Activated CD4-positive, CD25-positive, alpha-beta regulatory T cell (primary cell): ENCODE measurements at places on chromosomes 5 and 9.

DNA sequence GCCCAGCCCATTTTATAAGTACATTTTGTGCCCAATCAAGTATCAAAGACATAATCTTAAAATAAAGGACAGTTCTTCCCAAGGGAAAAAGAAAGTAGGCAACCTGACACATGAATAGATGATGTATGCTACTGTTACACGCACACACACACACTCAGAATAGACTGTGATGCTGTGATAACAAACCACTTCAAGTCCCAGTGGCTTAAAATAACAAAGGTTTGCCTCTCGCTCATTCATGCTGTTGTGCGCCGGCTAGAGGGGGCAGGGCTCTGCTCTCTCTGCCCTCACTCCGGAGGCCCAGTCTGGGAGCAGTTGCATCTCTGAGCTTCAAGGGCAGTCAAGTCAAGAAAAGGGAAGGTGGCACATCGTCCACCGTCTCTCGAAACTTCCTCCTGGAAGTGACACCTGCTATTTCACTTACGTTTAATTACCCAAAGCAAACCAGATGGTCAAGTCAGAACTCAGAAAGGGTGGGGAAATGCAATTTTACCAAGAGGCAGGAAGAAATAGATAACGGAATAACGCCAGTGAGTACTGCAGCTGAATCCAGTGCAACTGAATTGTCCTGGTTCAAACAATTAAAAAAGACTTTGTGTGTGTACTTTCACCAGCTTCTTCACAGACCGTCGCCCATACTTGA is 43.3 kb downstream of the ANKRD33B start:
- no peak for DNase-seq

DNA sequence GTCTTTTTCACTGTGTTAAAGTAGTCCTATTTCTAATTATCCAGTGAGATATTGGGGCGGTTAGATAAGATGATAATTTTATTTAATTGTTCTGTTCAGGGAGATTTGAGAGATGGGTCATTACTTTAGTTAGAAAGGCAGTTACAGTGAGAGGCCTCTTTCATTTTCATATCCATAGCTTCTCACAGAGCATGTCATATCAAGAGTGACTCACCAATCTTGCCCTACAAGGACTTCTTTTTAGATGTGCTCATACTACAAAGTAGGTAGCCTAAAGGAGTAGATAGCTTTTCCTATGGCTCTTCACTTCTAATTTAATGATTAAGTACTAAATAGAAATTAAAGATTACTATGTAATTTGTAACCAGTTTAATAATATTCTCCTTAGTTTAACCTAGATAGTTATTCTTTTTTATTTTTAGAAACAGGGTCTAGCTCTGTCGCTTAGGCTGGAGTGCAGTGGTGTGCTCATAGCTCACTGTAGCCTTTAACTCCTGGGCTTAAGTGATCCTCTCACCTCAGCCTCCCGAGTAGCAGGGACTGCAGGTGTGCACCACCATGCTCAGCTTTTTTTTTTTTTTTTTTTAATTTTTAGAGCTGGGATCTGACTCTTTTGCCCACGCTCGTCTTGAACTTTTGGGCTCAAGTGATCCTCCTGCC is 71.0 kb downstream of the FER start:
- DNase-seq: no peak

GRCh38 chr5:168939887-168940544 is 360.8 kb upstream of the PANK3 start:
- DNase-seq: no peak

- DNase-seq: no peak
These were observed 297.8 kb downstream of the SH3GL2 start for GRCh38 chr9:17876687-17877086.

GRCh38 chr9:28853477-28853876 is 1280.2 kb upstream of the C9orf72 start:
- no peak for DNase-seq

- DNase-seq: no peak
These were observed 70.4 kb downstream of the NFIB start for GRCh38 chr9:14243514-14244042.

GRCh38 chr9:133779516-133780403 is 41.6 kb upstream of the SARDH start:
- no peak for DNase-seq

- DNase-seq: no peak
These were observed 39.6 kb upstream of the TRIM32 start for GRCh38 chr9:116647515-116647809.

DNA sequence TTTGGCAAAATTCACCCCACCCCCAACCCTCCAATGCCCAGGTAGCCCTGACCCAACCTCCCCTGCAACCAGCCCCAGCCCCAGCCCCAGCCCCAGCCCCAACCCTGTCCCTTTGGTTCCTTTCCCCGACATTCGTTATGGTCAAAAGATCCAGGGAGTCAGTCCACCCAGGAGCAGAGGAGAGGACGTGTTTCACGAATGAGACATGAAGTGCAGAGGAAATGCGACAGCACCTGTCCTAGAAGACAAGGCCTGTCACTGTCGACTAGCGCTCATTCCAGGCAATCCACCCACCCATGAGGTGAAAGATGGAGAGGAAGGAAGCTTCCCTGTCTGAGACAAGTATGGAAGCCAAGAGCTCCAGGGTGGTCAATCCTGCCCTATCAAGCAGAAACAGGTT is 485.0 kb downstream of the SPATA31A7 start:
- DNase-seq: no peak

DNA sequence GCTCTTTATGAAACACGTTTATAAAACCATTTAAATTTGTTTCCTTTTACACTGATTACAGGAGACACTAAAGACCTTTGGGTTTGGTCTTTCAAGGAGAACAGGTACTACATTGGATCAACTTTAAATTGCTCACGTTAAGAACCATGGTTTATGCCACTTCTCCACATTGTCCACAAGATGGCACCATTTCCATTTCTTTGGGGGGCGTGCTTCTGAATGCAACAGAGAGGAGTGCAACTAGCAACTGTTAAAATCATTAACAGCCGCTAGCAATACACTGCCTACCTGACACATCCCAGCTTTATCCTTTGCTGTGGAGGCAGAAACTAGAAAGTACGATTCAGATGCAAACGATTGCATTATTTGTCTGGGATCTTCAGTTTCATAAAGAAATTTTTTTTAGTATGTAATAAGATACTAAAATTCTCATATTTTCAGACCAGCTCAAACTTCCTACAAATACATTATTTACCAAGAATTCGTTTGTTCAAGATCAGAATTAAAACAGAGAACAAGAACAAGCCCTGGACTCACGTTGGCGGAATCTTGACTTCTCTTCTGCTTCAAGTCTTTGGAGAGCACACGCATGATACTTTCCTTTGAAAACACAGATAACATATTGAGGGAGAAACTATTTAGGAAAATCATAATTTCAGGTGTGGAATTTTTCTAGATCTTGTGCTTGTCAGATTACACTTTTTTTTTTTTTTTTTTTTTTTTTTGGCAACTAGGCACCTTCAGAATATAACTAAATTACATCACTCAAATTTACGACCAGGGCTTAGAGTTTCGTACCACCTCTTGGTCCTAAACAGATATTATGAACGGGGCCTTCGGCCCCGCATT is 702 bp downstream of the CDC20B start:
- peak; percentile 17 for DNase-seq

DNA sequence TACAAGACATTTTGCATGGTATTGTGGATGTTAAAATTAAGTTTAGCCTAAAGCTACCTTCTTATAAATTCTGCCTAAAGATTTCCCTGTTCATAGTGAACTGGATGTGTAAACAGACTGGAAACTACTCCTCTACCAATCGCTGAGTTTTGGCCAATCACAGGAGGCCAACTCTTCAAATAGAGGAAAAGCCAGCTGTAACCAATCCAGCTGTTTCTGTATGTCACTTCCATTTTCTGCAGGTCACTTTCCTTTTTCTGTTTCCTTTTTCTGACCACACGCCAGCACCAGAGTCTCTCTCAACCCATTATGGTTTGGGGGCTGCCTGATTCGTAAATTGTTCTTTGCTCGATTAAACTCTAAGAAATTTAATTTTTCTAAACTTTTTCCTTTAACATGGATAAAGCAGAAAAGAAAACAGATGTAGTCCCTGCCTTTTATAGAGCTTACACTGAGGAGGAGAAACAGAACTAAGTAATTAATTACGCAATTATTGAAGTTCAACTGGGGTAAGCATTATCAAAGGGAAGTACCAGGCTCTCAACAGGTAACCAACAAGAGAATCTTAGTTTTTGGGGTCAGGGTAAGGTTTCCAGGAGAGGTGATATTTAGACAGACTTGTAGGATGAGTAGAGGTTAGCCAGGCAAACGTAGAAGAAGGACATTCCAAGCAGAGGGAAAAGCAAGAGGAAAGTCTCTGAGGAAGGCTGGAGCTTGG is 27.7 kb downstream of the RANBP3L start:
- DNase-seq: no peak

- peak; percentile 29 for DNase-seq
These were observed 45.4 kb upstream of the ZFR start for GRCh38 chr5:32489791-32490562.

DNA sequence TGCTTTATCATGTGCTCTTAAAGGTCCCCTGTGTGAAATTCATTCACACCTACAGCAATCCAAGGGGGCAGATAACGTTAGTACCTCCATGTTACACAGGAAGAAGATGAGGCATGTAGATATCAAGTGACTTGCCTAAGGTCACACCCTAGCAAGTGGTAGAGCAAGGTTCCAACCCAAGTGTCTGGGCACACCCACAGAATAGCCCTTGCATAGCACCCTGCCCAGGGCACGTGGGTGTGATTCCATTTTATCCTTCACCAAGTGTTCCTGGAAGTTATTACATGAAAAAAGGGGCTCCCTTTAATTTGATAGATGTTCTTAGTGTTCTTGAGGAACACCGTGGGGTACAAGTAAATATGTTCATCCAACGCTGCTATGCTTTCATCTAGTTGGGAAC is 4.9 kb downstream of the TMEM171 start:
- DNase-seq: no peak

- DNase-seq: no peak
These were observed 42.1 kb upstream of the FAM240B start for GRCh38 chr9:38761999-38762398.

- DNase-seq: no peak
These were observed 1768.9 kb upstream of the CDH9 start for GRCh38 chr5:28807195-28807729.

- no peak for DNase-seq
These were observed 431 bp downstream of the TMOD1 start for GRCh38 chr9:97501972-97502221.

DNA sequence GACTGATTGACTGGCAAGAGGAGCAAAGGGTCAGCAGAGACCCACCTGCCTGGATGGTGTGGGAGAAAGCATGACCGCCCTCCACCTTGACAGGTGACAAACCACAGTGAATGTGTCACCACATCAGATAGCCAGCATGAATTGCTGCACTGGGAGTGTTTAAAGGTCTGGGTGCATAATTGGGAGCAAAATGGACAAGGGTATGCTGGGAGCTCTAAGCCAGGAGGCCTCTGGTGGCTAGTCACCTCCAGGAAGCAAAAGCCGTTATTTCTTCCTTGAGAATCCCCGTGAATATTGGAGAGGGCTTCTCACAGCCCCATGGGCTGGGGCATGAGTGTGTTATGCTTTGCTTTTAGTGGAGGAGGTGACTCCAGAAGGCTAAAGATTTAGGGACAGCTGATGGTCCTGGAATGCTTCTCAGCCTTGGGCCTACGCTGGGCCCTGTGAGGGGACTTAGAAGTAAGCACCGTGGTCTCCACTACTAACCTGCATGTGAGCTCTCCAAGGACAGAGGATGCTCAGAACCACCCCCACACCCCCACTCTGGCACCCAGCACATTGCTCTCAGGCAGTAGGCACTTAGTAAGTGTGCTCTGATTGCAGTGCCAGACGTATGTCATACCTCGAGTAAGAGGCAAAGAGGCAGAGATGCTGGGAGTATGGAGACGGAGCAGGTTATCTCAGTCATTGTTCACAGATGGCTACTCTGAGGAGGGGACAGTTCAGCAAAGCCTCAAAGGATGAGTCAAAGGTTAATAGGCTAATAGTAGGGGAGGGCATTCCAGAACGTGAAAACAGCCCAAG is 9.1 kb upstream of the IRF1 start:
- no peak for DNase-seq
